ENCODE measurements at places on chromosomes 1 and 21.
A peak's percentile ranks its signal among the peaks of the same experiment; 100 is the strongest.

- no peak for DNase-seq
Measured at GRCh38 chr21:18384771-18385170, 18.8 kb downstream of the TMPRSS15 start.

DNA sequence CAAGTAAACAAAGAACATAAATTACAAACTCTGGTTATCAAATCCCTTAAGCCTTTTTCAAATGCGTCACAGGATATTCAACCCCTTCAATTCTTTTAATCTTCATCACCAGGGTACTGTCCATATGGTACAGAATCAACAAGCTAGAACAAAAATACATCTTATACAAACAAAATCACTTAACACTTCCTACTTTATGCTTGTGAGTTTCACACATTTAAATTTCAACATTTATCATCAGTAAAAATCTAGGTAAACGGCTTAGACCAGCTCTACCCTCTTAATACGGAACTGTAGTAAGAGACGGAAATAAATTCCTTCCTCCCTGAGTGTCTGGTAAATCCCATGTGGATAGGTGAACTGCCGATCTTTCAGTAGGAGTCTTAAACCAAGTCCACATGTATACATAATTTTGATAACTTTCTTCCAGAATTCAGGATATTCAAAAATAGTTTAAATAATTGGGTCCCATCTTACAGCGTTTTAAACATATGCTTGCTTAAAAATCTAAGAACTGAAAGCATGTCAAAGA is 1.0 kb downstream of the CCDC181 start:
- DNase-seq: no peak

- no peak for DNase-seq
Measured at GRCh38 chr1:157442065-157442464, 110.2 kb downstream of the FCRL5 start.

GRCh38 chr1:92855236-92855635 is 23.4 kb downstream of the RPL5 start:
- DNase-seq: no peak

DNA sequence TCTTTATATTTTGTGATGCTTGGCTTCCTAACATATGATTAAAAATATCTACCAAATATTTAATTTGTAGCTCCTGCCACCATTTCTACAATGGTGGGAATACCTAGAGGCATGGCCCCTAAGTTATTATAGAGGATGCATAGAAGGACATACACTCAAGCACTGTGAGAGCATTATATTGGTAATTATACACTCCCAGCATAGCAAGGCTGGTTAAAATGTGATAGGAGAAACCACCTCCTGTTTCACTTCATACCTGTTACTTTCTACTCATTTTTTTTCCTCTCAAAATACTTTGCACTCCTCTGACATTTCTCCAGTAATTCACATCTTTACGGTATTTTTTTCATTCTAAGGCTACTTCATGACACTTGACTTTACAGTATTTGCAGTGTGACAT is 92.9 kb downstream of the HS2ST1 start:
- no peak for DNase-seq

DNA sequence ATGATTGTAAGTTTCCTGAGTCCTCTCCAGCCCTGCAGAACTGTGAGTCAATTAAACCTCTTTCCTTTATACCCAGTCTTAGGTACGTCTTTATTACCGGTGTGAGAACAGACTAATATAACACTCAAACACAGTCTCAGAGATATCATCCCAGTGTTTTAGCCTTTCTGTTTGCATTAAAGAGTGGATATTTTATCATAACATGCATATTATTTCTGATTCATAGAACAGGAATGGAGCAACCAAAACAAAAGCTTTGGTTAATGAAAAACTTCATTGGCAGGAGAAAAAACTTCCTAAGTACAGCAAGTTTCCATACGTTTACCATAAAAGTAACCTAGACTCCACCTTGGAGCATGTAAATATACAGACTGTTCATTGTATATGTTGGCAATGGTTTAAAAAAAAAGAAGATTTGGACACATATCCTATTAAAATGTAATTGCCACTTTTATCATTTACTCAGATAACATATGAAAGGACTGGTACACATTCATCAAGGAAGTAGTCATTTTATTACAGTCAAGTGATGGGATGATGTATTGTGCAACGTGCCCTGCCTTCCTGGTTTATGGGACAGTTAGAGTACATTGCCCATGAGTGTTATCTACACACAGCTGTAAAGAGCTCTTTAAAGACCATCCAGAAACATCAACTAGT is 144.8 kb downstream of the ETS2 start:
- DNase-seq: no peak

DNA sequence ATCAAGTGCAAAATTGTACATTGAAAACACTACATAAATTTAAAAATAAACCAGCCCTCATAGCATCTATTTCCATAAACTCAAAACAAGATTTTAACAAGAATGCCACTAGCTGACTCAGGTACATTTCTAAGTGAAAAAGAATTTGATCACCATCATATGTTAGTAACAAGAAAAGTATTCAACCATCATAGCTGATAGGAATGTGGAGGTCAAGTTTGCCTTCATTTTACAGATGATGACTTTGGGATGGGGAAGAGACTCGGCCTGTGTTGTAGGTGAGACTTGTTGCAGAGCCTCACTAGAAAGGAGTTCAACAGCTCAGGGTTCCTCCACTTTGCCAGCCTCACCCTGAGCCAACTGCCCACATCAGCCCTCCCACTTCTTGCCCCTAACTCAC is 318.8 kb upstream of the FAM78B start:
- DNase-seq: no peak

DNA sequence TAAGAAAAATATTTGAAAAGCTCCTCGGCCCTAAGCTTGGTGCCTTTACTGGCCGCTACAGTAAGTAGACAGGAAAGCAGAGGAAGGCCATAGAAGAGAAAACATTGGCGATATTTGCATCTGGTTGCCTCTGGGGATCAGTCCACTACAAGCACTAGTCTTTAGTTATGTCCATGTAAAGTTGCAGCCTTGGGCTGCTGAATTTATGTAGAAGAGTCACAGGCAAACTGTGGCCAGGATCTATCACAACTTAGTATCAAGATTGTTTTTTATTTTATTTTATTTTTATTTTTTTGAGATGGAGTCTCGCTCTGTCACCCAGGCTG is 228.7 kb upstream of the CAMK1G start:
- DNase-seq: no peak

DNA sequence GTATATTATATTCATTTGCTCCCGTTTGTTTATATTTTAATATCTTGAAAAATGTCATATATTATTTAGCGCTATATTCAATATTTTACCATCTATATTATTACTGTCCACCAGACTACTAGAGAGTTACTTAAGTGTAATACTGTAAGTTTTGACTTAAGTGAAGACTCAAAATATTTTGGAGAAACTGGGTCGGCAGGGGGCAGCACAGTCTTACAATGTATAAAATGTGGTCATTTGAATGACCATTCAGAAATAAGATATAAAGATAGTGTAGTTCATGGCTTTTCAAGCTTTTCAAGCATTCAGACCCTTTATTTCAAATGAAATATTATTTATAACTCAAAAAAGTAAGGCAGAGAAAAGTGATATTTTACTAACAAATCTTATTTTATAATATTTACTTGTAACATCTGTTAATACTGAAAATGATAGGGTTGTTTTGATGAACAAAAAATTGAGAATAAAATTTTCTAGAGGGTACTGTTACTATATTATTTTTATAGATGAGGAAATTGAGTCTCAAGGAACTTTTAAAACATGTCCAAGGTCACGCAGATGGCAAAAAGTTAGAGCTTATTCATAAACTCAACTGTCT is 89.0 kb upstream of the SERTAD4 start:
- DNase-seq: peak; percentile 41

DNA sequence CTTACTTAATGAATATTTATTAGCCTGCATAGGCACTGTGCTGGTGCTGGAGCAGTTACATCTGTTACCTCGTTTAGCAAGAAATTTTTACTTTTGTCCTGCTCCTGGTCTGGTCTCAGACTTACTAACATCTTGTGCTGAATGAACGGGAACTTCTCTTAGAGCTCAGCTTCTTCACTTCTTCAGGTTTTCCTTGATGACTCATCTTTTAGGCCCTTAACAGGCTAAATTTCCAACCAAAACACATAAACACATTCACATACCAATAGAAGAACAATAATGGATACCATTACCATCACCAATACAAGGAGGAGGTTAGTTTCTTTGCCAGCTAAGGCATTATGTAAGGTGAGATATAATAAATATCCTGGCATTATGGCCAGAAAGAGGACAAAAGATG is 68.9 kb downstream of the IFI44 start:
- DNase-seq: no peak

- no peak for DNase-seq
Measured at GRCh38 chr1:205274041-205274691, 46.4 kb downstream of the TMCC2 start.

GRCh38 chr21:33434770-33435360 is 31.7 kb downstream of the IFNGR2 start:
- DNase-seq: peak; percentile 11

- no peak for DNase-seq
Measured at GRCh38 chr1:179376223-179376622, 10.5 kb downstream of the AXDND1 start.

GRCh38 chr1:8554956-8555534 is 237.1 kb downstream of the SLC45A1 start:
- DNase-seq: no peak

- no peak for DNase-seq
Measured at GRCh38 chr1:39361446-39361845, 130.0 kb upstream of the BMP8A start.
